Liver (tissue), 10 donors: ENCODE measurements at places on chromosomes 13 and 19. TPM values are rescaled to one million over a fixed set of nuclear protein-coding genes. Genes with fewer than 3 reads are reported as not detected.

- H3K36me3 ChIP-seq, result no peaks in the 10 kb centered on the region
- H3K27me3 ChIP-seq, result no peaks in the 10 kb centered on the region
- peaks cover 3% of the 10 kb centered on the region for H3K4me1 ChIP-seq
- H3K4me3 ChIP-seq, result no peak overlapping the region
Observed at GRCh38 chr19:49155820-49156346, 687 bp upstream of the HRC start.

GRCh38 chr19:2962018-2962670, 15.2 kb upstream of the TLE6 start:
- H3K4me3 ChIP-seq, result no peak overlapping the region
- no peaks in the 10 kb centered on the region for H3K36me3 ChIP-seq
- no peaks in the 10 kb centered on the region for H3K4me1 ChIP-seq
- no peaks in the 10 kb centered on the region for H3K27me3 ChIP-seq
- no peak for DNase-seq

GRCh38 chr19:9178901-9179300, at the start of gene OR7D2:
TSS of gene OR7D2 (plus strand) at chr19:9178979. CDS start at chr19:9185782, 6,803 bp downstream.
- H3K4me3 ChIP-seq, result no peak within 1 kb of the TSS
- no peaks in the 10 kb centered on the region for H3K27me3 ChIP-seq
- DNase-seq, result no peak
- H3K27ac ChIP-seq, result no peak within 1 kb of the TSS

DNA sequence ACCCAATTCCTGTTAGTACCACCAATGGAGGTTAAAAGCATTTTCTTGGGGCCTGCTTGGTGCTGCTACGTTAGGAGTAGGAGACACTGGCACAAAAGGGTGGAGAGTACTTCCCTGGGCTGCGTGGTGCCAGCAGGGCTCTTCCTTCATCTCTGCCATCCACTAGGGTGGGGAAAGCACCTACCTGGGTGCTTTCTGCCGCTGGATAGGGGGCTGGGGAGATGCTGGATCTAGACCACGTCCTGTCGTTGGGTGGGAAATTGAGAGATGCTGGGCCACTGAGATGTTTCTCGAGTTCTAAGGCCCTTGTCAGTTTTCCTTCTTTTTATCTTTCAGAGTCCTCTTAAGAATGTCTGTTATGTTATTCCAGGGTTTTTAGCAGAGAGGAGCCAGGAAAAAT, 6.7 kb upstream of the FCGBP start:
- no peak for DNase-seq
- H3K27me3 ChIP-seq, result no peaks in the 10 kb centered on the region
- H3K4me3 ChIP-seq, result no peak overlapping the region
- H3K36me3 ChIP-seq, result no peaks in the 10 kb centered on the region
- no peaks in the 10 kb centered on the region for H3K4me1 ChIP-seq

- no peaks in the 10 kb centered on the region for H3K4me1 ChIP-seq
- no peaks in the 10 kb centered on the region for H3K36me3 ChIP-seq
- no peak overlapping the region for H3K27ac ChIP-seq
- DNase-seq, result no peak
- H3K4me3 ChIP-seq, result no peak overlapping the region
Observed at GRCh38 chr19:29176981-29177754, 35.8 kb downstream of the UQCRFS1 start.

GRCh38 chr19:36265064-36265463, 50.2 kb downstream of the ZNF146 start:
- no peaks in the 10 kb centered on the region for H3K36me3 ChIP-seq
- no peak overlapping the region for H3K27ac ChIP-seq
- H3K4me3 ChIP-seq, result no peak overlapping the region
- no peaks in the 10 kb centered on the region for H3K4me1 ChIP-seq
- DNase-seq, result no peak
- H3K27me3 ChIP-seq, result no peaks in the 10 kb centered on the region

DNA sequence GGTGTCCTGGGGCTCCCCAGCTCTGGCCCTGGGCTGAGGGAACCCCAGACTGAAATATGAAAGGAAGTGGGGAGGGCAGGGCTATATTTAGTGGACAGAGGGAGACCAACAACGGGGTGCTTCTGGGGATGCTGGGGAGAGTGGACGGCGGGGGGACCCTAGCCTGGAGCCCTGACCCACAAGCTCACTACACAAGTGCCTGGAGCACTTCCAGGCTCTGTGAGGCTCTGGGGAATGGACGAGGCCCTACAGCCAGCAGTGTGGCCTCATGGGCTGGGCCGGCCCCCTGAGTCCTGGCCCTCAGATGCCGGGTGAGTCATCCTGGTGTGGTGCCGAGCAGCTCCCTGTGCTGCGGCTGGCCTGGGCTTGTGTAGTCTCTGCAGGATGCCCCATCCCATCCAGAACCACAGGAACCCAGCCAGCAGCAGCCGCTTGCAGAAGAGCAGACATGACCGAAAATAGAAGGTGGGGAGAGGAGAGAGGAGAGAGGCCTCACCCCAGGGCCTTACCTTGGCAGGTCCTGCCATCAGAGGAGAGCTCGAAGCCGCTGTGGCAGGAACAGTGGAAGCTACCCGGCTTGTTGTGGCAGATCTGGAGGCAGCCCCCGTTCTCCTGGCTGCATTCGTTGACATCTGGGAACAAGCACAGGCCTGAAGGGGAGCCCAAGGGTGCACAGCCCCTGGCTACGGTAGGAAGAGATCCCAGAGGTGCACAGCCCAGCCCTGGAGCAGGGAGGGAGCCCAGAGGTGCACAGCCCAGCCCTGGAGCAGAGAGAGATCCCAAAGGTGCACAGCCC, 26.1 kb downstream of the GAS6 start:
- peaks cover 15% of the 10 kb centered on the region for H3K4me1 ChIP-seq
- H3K27me3 ChIP-seq, result no peaks in the 10 kb centered on the region
- peak overlapping the region; percentile 36 for H3K27ac ChIP-seq
- no peak for DNase-seq

DNA sequence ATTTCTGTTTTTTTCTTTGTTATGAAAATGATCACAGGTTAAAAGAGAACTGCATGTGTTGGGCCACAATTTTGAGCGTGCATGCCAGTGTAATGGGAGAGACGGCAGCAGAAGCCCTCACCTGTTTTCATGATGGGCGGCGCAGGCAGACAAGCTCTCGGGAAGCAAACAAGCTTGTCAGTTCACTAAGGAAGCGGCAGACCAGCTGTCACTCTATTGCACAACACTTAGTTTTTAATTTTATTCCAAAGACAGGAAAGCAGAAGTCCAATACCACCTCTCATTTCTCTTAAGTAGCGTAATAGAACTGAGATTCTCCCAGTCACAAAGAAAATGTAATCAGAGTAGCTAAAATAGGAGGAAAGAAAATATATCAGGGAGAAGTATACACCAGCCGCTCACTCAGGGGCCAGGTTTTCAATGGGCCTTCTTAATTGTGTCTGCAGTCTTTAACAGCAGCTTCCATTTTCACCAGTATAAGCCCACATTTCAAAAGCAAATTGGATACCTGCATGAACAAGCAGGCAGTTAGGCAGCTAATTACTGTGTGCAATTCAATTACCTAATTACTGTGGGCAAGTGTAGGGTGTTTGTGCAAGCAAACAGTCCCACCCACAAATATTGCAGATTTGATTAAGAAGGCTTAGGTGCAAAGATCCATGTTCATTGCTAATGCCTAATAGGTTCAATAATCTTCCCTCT, 711.4 kb downstream of the DIAPH3 start:
- DNase-seq, result no peak
- H3K36me3 ChIP-seq, result no peaks in the 10 kb centered on the region
- H3K4me3 ChIP-seq, result no peak overlapping the region

LGALS4 gene
- total RNA-seq, result 0.42 TPM

PABPC3 gene
- under 0.01 TPM for total RNA-seq

- peaks cover 3% of the 10 kb centered on the region for H3K36me3 ChIP-seq
- no peak overlapping the region for H3K27ac ChIP-seq
- no peak for DNase-seq
- peaks cover 2% of the 10 kb centered on the region for H3K4me1 ChIP-seq
- no peak overlapping the region for H3K4me3 ChIP-seq
Observed at GRCh38 chr19:6745965-6746364, 6.5 kb downstream of the TRIP10 start.

- H3K4me3 ChIP-seq, result no peak overlapping the region
- H3K27me3 ChIP-seq, result no peaks in the 10 kb centered on the region
- no peaks in the 10 kb centered on the region for H3K4me1 ChIP-seq
- DNase-seq, result no peak
Observed at GRCh38 chr13:59776924-59777690, 386.6 kb downstream of the DIAPH3 start.

CRX gene
- not detected for total RNA-seq

DNA sequence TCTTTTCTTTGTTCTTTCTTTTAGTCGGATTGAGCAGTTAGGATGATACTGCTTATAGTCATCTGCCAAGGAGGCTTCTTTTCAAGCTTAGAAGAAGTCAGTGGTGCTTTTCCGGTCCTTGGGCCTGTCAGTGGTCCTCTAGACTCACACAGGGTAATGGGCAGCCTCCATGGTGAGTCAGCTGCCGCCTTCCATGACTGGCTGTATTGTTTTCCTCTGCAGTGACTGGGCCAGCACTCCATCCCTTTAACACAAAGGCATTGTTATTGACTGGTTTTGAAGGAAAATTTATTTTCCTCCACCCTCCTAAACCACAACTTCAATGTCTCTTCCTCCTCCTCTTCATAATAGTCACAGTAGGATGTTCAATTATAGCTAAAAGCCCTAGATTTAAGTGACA, 47.1 kb upstream of the CNMD start:
- H3K36me3 ChIP-seq, result no peaks in the 10 kb centered on the region
- H3K27ac ChIP-seq, result no peak overlapping the region
- no peak for DNase-seq
- H3K4me3 ChIP-seq, result no peak overlapping the region
- H3K27me3 ChIP-seq, result no peaks in the 10 kb centered on the region

GRCh38 chr19:55467236-55468053, 2.9 kb upstream of the C19orf85 start:
- no peaks in the 10 kb centered on the region for H3K36me3 ChIP-seq
- no peak overlapping the region for H3K4me3 ChIP-seq
- no peaks in the 10 kb centered on the region for H3K27me3 ChIP-seq
- DNase-seq, result peak; percentile 89
- H3K4me1 ChIP-seq, result peaks cover 6% of the 10 kb centered on the region

COG6 gene
- total RNA-seq, result 10.7 TPM

- H3K4me1 ChIP-seq, result no peaks in the 10 kb centered on the region
- no peak for DNase-seq
- H3K27me3 ChIP-seq, result no peaks in the 10 kb centered on the region
- H3K27ac ChIP-seq, result no peak overlapping the region
- no peak overlapping the region for H3K4me3 ChIP-seq
- H3K36me3 ChIP-seq, result peaks cover 1% of the 10 kb centered on the region
Observed at GRCh38 chr19:24060687-24061356, 26.2 kb upstream of the ZNF254 start.
